ENCODE measurements at places on chromosomes 4 and X.

- DNase-seq: peak; percentile 85
Observed at GRCh38 chr4:143558823-143559756, 45.6 kb downstream of the SMARCA5 start.

- peak; percentile 82 for DNase-seq
Observed at GRCh38 chr4:124713185-124713592, 657 bp upstream of the ANKRD50 start.

GRCh38 chr4:105714071-105714521, 5.5 kb downstream of the GSTCD start:
- DNase-seq: no peak

DNA sequence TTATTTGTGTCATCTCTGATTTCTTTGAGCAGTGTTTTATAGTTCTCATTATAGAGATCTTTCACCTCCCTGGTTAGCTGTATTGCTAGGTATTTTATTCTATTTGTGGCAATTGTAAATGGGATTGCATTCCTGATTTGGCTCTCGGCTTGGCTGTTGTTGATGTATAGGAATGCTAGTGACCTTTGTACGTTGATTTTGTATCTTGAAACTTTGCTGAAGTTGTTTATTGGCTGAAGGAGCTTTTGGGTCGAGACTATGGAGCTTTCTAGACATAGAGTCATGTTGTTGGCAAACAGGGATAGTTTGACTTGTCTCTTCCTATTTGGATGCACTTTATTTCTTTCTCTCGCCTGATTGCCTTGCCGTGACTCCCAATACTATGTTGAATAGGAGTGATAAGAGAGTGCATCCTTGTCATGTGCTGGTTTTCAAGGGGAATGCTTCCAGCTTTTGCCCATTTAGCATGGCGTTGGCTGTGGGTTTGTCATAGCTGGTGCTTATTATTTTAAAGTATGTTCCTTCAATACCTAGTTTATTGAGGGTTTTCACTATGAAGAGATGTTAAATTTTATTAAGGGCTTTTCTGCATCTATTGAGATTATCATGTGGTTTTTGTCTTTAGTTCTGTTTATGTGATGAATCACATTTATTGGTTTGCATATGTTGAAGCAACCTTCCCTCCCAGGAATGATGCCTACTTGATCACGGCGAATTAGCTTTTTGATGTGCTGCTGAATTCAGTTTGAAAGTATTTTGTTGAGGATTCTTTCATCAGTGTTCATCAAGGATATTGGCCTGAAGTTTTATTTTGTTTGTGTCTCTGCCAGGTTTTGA, 72.7 kb upstream of the BOD1L1 start:
- no peak for DNase-seq

- DNase-seq: no peak
Observed at GRCh38 chr4:176444741-176445140, 125.0 kb downstream of the SPCS3 start.

- no peak for DNase-seq
Observed at GRCh38 chrX:38154818-38155217, 65.9 kb downstream of the SRPX start.

GRCh38 chrX:9530848-9531274, 66.0 kb downstream of the TBL1X start:
- DNase-seq: peak; percentile 66

DNA sequence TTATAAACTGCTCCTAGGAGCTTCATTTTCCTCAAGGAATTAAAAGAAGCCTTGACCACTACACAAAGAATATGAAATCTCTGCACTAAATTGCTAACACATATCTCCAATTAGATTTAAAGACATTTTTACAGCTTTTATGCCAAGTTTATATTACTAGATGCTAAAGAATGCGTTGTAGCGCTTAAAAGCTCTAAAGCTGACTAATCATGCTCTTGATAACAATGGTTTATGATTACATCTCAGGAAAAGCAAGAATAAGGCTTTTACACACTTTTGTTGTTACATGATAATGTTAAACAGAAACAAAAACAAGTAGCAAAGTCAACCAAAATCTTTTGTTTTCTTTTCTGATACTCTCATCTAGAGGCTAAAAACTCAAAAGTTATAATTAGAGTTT, 44.7 kb downstream of the SLC10A7 start:
- DNase-seq: no peak

GRCh38 chrX:15059474-15059873, 186.3 kb downstream of the MOSPD2 start:
- no peak for DNase-seq

DNA sequence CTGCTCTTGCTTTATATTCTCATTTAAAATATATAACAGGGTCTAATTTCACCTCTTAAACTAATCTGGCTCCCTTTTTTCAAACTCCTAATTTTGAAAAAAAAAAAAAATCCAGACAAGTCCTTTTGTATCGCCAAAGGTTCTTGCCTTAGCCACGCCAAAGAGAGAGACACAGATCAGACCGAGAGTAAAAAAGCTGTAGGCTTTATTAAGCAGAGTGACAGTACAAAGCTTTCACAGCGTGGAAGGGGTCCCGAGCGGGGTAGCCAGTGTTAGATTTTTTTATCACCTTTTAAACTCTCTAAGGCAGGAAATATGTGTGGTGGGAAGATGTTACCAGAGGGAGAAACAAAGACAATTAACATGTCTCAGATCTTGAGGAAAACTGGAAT, 54.1 kb downstream of the PAGE2 start:
- DNase-seq: no peak

- DNase-seq: no peak
Observed at GRCh38 chrX:25156323-25156722, 140.6 kb upstream of the ARX start.

GRCh38 chr4:7189066-7189465, 3.3 kb upstream of the SORCS2 start:
- DNase-seq: peak; percentile 46

- no peak for DNase-seq
Observed at GRCh38 chr4:79875344-79875899, 197.6 kb downstream of the ANTXR2 start.

GRCh38 chr4:27791640-27792039, 931.0 kb downstream of the STIM2 start:
- no peak for DNase-seq

DNA sequence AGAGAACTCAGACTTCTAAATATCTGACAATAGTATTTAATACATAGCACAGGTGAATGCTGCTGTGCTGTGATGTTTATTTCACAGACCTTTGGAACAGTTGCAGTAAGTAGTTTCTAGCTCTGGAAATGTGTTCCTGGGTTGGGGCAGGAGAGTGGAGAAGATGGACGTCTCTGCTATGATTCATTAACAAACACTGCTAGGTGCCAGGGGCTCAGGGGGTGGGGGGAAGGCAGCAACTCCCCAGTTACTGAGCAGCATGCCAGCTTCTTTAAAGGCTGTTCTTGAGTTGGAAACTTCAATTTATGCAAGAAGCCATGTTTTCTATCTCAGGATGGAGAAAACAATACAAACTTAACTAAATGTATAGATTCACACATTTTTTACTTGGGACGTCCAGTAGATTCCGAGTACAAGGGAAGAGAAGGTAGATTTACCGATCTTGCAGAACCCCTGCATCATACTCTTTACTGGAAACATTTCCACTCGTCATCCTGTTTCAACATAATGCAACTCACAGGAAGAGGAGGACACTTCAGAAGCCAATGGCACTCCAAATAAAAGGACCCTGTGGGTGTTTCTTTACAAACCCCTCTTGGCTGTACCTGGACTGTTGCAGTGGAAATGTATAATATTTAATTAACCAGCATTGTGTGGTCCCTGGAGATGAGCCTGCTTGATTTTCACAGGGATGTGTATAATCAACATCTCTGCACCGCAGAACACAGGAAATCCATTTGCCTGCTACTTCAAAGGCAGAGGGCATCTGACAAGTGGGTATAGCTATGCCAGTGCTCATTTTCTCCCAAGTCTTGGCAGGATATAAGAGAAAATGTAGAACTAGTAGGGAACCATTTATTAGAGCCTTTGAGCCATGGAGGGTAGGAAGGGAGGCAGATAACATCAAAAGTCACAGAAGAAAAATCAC, 171.4 kb downstream of the SH3KBP1 start:
- DNase-seq: no peak

- DNase-seq: peak; percentile 56
Observed at GRCh38 chrX:340641-341423, 22.2 kb upstream of the GTPBP6 start.

All from upper lobe of right lung (tissue), 1 donor.